ENCODE measurements at places on chromosomes 7 and 10. TPM values are rescaled to one million over a fixed set of nuclear protein-coding genes. Genes with fewer than 3 reads are reported as not detected.

- H3K4me3 ChIP-seq: no peak overlapping the region
- H3K36me3 ChIP-seq: no peaks in the 10 kb centered on the region
- no peaks in the 10 kb centered on the region for H3K27me3 ChIP-seq
- DNase-seq: no peak
Observed at GRCh38 chr7:123431075-123431614, 103.2 kb downstream of the IQUB start.

GRCh38 chr7:76053461-76053860 is 5.6 kb downstream of the MDH2 start:
- no peak for DNase-seq
- H3K4me1 ChIP-seq: no peaks in the 10 kb centered on the region
- H3K27ac ChIP-seq: no peak overlapping the region
- no peaks in the 10 kb centered on the region for H3K27me3 ChIP-seq
- H3K4me3 ChIP-seq: no peak overlapping the region
- H3K36me3 ChIP-seq: peaks cover 5% of the 10 kb centered on the region

- H3K27ac ChIP-seq: no peak overlapping the region
- no peak for DNase-seq
- H3K36me3 ChIP-seq: peaks cover 6% of the 10 kb centered on the region
- H3K4me3 ChIP-seq: no peak overlapping the region
Observed at GRCh38 chr7:6032167-6032566, 991 bp downstream of the ANKRD61 start.

The LHFPL3 gene
- total RNA-seq: 0.27 TPM

The GALNT11 gene
- total RNA-seq: 20.8 TPM

The GPR85 gene
- 0.35 TPM for total RNA-seq
